Activated CD4-positive, alpha-beta T cell treated with anti-CD3 and anti-CD28 coated beads, Interleukin-2, amount 50 U/mL, for 16 hours (primary cell): ENCODE measurements at places on chromosomes 6 and 20.

- no peak for DNase-seq
These were observed 6.4 kb upstream of the TCEA2 start for GRCh38 chr20:64056639-64056888.

DNA sequence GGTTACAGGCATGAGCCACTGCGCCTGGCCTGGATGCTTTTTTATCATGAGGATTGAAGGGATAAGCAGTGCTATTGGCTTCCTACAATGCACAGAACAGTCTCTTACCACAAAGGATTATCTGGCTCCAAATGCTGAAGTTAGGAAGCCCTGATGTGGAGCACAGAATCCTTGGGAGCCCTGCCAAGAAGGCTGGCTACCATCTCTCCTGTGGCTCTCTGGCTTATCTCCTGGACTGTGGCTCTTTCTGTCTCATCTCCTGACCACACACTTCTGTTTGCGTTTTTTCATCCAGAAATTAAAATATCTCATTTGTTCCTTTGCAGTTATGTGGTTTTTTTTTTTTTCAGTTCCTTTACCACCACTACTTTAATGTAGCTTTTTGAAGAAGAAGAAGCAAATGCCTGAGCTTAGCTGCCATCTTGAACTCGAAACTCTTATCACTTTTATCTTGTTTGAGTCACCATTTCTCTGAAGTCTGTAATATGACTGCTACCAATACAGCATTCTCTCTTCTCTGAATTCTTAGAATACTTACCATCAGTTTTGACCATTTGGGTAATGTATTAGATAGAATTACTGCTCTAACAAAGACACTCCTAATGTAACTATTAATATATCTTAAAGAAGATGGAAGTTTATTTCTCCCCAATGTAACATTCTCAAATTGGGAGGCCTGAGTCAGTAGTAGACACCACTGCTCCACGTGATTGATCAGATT, 1044.7 kb downstream of the KIF16B start:
- DNase-seq: no peak

GRCh38 chr20:51886891-51887608, 84.7 kb upstream of the SALL4 start:
- DNase-seq: no peak

DNA sequence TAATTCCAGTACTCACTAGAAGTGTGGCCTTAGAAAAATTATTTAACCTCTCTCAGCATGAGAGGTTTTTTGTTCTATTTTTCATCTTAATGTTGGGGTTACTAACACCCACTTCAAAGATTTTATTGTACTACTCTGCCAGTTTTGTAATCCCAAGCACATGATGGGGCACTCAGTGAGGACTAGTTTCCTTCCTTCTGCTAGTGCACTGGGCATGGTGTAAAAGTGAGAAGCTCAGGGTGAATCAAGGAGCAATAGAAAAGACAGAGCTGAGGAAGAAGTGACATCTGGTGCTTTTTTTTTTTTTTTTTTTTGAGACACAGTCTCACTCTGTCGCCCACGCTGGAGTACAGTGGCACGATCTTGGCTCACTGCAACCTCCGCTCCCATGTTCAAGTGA, 439.4 kb upstream of the ARID1B start:
- DNase-seq: no peak

GRCh38 chr6:169568314-169569087, 133.3 kb downstream of the WDR27 start:
- DNase-seq: no peak

- no peak for DNase-seq
These were observed 399.9 kb upstream of the HSF2 start for GRCh38 chr6:121999456-122000065.

DNA sequence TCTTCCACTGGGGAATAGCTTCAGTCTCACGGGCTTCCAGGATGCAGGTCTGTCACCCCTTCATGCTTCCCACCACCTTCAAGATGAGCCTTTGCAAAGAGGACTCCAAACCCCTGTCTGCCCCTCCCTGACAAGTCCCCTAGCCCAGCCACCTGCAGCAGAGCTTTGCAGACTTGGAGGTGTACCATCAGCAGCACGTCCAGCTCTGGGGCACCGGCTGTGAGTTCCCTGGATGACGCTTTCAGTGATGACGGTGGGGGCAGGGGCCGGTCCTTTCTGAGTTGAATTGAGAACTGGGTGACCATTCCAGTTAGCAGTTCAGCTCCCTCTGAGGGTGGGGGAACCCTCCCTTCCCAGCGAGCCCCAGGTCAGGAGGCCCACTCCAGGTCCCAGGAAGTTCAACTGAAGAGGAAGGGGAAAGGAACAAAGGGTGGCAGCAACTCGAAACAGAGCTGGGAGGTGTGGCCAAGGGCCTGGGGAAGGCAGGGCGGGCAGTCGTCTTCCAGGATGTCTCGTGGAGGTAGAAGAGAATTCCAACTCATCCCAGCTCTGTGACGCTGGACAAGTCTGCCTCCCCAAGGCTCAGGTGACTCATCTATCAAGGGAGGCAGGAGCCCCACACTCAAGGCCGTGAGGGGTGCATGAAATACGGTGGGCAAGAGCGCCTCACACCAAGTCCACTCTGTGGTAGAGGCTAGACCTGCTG, 86.0 kb downstream of the PTPN1 start:
- DNase-seq: no peak

DNA sequence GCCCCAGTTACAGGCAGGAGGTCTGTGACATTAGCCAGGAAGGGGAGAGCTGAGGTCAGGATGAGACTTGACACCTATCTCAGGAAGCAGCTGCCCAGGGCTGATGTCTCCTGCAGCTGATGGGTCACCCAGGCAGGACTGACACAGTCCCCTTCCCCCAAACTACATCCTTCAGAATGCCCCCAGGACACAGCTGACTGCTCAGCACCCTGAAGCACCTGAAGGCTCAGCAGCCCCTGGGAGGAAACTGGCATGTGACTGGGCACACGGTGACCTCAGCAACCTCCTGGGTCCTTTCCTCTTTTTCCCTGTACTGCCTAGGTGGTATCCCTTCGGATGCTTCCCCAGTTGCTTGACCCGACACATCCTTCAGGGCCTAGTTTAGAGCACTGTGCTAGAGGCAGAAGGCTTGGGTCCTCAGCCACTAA, 1.9 kb downstream of the SDC4 start:
- peak; percentile 36 for DNase-seq

- DNase-seq: no peak
These were observed 155.2 kb upstream of the PRSS16 start for GRCh38 chr6:27092316-27092692.

DNA sequence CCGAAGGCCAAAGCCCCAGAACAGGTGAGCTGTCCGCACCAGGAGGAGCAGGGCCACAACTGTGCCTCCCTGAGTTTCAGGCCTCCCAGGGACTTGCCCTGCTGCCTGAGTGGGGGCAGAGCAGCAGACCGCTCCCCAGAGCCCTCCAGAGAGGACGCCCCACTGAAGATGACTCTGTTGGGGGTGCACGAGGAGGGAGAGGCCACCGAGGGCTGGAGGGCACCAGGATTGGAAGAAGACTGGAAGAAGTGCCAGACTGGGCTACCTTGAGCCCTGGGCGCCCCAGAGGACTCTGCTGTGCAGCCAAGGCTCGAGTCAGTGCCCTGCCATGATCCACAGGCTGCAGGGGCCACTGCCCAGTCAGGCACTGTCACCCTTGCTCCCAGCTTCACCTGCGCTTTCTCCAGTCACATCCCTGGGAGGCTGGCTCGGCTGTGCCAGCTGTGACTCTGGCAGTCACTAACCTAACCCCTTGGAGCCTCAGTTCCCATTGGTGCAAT, 11.3 kb downstream of the CST7 start:
- no peak for DNase-seq

- peak; percentile 41 for DNase-seq
These were observed 202.2 kb upstream of the PRND start for GRCh38 chr20:4519534-4519933.

DNA sequence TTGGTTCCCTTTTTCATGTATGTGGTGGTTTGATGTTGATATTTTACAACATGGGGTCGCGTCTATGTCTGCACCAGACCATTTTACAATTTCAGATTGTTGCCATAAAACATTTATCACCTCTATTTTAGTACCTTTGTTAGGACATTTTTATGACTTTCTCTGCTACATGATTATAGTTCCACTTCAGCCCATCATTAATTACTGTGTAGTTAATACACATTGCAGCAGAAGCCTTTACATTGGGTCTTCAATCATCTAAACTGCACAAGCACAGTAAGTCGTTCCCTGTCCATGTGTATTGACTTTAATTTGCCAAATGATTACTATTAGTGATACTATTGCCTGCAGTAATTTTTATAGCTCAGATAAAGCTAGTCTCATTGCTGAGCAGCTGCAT, 15.7 kb upstream of the TMEM217 start:
- DNase-seq: no peak

- DNase-seq: no peak
These were observed 4.5 kb downstream of the IDH3B start for GRCh38 chr20:2659547-2659946.

DNA sequence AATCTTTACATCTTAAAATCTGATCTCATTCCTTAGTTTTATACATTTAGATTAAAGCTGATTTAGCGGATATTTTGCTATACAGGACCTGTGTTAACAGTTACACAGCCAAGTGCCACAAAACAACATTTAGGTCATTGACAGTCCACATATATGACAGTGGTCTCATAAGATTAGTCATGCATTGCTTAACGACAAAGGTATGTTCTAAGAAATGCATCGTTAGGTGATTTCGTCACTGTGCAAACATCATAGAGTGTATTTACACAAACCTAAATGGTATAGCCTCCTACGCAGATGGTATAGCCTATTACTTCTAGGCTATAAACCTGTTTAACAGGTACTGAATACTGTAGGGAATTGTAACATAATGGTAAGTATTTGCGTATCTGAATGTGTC, 21.6 kb downstream of the ADGRG6 start:
- DNase-seq: no peak

GRCh38 chr6:101393251-101393828, at the start of gene GRIK2:
Gene GRIK2 (plus strand): TSS chr6:101393708.
- peak; percentile 15 for DNase-seq

- no peak for DNase-seq
These were observed 53.2 kb downstream of the CRYBG1 start for GRCh38 chr6:106413722-106414121.

- no peak for DNase-seq
These were observed 168.5 kb upstream of the ATXN1 start for GRCh38 chr6:16929809-16930208.

- no peak for DNase-seq
These were observed 5.0 kb downstream of the PYGB start for GRCh38 chr20:25252686-25253421.

- no peak for DNase-seq
These were observed 8.1 kb downstream of the LYRM2 start for GRCh38 chr6:89630488-89630887.

DNA sequence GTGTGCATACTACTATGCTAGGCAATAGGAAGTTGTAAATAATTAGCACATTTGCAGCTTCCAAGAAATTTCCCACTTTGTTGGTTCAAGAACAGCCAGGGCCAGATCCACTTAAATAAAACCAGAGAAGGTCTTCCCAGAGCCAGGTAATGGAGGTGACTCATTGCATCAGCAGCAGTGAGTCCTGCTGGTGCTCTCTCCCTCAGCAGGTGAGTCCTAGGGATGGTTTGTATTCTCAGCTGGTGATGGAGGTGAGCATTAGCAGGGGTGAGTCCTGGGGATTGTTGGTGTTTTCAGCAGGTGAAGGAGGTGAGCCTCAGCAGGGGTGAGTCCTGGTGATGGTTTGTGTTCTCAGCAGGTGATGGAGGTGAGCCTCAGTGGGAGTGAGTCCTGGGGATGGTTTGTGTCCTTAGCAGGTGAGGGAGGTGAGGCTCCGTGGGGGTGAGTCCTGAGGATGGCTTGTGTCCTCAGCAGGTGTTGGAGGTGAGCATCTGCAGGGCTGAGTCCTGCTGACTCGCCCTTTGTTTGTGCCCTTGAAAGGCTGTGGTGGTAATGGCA, 232.8 kb upstream of the EXOC2 start:
- DNase-seq: no peak

- no peak for DNase-seq
These were observed at the start of gene GRM1 for GRCh38 chr6:146028851-146029572. Gene GRM1 (plus strand): TSS chr6:146029062. CDS start chr6:146029518, 456 bp downstream.

GRCh38 chr20:58150772-58151171, 77.7 kb downstream of the ANKRD60 start:
- DNase-seq: no peak

DNA sequence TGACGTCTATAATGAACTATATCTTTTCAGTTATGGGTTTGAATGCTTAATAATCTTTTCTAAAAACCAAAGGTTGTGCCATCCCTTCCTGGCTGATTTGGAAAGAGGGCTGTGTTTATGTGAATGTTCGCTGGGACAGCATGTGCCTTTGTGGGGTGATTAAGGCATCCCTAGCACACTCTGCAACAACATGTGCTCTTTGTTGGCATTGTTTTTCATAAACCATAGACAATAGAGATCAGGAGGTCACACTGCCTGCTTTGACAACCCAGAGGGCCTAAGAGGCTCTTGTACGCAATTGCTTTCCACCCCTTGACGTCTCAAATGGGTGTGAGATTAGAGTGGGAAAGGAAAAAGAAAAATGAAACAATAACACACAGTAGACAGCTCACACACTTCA, 116.0 kb downstream of the LRRC1 start:
- no peak for DNase-seq
